ENCODE measurements at places on chromosomes 16 and 17.

DNA sequence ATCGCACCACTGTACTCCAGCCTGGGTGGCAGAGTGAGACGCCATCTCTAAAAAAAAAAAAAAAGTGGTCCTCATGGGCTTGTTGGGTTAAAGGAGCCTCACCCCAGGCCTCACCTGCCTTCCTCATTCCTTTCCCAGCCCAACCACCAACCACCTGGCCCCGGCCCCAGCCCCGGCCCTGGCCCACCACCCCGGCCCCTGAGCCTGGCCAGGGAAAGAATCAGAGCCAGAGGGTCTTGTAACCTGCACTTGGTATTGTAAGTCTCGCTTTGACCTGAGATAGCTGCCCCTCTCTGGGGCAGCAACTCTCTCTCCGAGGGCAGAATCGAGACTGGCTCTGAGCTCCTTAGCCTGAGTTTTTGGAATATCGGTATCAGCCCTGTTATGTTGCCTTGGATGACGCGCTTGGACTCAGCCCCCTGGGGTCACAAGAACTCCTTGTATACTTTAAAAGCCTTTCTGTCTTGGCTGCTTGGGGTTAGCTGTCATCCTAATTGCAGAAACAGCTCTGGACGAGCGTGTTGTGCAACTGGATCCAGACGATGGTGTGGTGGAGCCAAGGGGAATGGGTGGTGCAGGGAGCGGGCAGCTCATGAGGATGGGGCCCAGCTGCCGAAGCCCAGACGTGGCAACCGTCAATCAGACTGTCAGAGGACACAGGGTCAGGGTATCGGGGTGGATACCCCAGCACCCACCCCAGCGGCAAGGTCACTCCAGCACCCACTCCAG, 14.6 kb downstream of the SMTNL2 start:
- no peak for DNase-seq

DNA sequence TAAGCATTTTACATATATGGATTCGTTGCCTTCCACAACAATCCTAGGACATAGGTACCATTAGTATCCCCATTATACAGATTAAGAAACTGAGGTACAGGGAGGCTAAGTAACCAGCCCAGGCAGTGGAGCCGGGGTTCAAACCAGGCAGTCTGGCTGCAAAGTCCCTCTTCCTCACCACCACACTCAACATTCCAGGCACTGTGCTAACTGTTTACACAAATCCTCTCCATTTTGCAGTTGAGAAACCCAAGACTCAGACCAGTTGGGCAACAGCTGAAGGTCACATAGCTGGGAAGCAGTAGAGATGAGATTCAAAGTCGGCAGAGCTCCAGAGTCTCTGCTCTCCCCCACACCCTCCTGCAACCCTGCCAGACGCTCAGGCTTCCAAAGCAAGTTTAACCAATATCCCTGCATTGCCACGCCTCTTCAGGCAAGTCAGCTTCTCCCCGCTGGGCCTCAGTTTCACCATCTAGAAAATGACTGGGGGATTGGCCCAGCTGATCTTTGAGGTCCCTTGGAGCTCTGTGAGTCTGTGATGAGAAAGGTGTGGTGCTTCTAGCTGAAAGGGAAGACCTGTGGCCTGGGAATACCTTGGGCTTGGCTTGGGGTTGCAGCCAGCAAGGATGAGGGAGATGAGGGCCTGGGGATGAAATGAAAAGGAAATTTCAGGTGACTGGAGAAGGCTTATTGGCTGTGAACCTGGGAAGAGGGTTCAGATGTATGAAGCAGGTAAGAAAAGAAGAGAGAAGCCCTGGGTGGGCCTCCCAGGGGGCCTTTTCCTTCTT, 14.0 kb downstream of the CCR7 start:
- peak; percentile 4 for DNase-seq

GRCh38 chr17:50059759-50060273, 3.9 kb downstream of the ITGA3 start:
- no peak for DNase-seq

- DNase-seq = no peak
These were observed 322.1 kb downstream of the MAP2K4 start for GRCh38 chr17:12342609-12343435.

- peak; percentile 56 for DNase-seq
These were observed 53.3 kb upstream of the ENDOV start for GRCh38 chr17:80361495-80362220.

DNA sequence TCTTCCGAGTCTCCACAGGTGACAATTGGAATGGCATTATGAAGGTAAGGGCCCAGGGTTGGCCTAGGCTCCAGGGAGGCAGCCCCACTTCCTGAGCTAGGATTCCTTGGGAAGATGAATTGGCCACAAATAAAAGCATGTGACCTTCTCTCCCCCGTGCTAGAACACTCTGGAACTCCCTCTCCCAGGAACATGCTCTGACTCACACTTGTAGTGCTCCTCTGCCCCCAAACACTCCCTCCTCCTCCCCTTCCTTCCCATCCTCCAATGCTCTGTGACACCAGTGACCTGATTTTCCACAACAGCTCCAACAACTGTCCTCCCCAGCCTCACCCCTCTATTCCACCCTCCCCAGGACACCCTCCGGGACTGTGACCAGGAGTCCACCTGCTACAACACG, 16.4 kb upstream of the ABCC3 start:
- no peak for DNase-seq

GRCh38 chr17:60652454-60653247, 25.0 kb upstream of the BCAS3 start:
- no peak for DNase-seq

DNA sequence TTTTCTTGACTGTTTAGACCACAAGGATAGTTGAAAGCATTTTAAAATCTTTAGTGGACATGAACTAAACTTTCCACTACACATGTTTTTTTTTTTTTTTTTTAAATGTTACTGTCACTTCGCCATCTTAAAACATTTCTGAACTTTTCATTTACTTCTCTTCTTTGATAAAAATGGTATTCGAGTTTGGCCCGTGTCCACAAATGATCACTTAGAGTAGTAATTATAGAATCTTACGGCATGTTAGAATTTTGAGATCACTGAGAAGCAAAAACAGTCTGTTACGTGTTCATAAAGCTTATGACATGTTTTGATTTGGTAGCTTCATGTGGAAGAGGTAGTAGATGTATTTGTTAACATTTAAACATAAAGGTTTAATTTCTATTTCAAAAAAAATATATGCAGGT, 1.1 kb downstream of the NSRP1 start:
- no peak for DNase-seq

DNA sequence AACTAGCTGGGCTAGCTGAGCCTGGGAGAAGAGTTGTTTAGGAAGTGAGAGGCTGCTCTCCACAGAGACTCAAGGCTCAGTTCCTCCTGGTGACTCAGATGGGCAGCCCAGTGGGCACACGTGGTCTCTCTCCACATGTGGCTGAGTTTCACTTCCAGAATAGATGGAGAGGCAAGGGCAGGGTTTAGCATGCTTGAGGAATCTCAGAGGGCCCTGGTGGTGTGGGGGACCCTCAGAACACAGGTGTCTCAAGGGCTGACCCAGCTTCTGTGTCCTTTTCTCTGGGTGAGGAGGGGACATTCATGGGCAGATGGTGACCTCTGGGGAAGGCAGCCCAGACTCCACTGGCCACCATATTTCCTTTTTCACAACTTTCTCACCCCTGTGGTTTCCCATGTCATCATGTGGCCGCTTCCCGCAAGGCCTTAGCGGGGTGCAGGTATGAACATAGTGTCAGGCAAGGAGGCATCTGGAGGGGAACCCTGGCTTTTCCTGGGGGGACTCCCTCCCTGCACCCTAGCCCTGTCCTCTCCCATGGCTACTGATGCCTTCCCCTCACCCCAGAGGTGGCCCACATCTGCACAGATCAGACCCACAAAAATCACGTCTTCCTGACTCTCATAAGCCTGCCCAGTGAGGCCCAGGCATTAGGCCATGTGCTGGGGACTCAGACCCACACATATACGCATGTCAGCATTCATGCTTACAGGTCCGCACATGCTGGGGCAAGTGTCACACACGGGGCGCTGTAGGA, 3.3 kb downstream of the GRN start:
- no peak for DNase-seq

DNA sequence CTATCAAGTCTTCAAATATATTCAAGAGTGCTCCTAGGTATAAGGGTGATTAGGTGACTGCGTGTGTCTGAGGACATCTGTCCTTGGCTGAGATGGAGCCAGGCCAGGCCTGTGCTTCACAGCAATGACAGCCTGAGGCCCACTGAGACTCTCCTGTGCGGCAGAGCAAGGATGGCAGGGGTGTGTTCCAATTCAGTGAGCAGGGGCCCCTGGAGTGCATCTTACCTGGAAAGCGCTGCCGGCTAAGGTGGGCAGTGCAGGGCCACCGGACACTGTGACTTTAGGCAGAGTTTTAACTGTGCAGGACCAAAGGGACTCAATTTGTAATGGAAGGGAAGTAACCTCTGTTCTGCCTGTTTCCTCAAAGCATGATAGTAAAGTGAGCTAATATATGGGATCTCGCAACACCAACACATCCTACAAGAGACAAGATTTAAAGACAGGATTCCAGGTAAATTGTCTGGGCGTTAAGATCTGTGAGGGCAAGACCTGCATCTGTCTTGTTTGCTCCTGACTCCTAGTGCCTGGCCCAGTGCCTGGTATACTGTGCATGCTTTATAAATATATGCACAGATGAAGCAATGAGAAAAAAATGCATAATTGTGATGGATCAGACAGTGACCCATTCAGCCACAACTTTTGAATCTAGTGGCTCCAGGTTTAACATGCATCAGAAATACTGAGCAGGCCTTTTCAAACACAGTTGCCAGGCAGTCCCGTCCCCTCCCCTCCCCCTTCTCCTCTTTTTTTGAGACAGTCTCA, 86.7 kb downstream of the MRC2 start:
- DNase-seq = no peak

DNA sequence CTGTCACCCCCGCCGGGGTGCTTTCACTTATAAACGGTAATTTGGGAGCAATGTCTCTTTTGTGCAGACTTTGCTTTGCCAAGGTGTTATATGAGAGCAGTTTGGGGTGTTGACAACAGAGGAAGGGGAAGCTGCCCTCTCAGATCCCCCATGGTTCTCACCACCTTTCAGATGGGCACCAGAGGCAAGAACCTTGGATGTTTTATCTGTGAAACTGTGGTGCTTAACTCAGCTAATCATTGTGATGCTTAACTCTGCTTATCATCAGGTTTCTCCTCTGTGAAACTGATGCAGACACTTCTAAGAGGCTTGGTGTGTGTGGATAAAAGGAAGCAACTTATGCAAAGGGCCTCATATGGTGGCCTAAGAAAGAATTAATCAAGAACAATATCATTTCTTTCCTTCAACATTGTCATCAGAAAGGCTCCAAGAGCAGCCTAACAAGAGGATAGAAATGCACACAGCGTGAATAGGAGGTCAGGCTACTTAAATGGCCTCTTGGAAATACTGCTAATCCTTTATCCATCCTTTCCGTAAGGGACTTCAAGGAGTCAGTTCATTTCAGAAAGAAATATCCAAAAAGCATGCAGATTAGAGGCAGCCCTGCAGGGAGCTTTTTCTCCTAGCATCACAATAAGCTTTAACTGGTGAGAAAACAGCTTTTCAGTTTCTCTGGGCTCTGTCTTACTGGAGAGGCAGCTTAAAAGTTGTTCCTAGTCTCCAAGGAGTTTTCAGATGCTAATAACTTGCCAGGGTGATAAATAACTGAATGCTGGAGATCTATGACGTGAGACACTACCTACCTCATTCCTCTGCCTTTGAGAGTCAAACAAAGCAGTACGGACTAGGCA, 55.1 kb upstream of the CLEC3A start:
- DNase-seq = no peak

DNA sequence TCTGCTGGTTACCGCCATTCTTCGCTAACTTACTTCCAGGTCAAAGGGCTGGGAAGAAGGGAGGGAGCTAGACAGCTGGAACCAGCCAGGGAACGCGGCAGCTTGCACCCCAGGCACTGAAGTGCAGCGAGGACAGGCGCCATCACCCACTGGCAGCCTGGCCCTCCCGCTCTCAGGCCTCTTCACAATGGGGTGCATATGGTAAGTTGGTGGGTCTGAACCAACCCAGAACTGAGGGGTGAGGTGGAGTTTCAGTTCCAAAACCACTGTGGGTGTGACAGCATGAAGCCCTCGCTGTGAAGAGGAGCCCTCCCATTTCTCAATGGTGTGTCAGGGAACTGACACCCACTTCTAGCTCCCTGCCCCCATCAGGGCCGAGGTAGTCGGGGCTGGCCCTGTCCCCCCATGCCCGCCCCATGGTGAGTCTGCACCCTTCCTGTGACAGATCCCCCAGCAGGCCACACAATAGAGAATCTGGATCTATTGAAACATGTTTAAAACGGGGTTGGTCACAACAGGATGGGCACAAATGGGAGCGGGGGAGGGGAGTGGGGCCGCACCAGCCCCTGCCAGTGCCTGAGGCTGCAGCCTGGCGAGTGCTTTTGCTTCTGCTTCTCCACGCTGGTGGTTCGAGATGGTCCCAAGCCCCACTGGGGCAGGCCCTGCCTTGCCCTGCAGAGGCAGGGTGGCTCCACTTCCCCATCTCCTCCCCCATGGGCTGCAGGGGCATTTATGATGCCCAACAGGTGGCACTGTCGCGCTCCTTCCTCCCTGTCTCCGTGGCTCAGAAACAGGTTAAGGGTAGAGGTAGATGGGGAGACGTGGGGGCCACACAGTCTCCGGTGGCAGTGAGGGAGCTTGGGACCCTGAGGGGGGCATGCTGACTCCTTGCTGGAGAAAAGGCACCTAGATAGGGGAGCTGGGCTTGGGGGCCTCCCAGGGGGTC, 2.3 kb downstream of the LIMD2 start:
- DNase-seq = peak; percentile 60

DNA sequence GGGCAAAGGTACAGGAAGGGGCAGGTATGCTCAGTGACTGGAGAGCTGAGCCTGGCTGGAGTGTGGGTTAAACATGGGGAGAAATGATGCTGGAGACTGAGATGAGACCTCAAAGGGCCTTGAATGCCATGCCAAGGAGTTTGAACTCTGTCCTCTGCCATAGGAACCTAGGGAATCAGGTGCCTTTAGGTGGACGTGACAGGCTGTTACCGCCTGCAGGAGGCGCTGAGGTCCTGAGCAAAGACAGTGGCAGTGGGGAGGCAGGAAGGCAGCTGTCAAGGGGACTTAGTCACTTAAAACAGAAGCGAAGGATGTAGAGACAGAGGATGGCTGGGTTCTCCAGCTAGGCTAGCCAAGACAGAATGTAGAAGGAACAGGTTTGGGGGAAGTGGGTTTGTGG, 9.1 kb downstream of the PSMB3 start:
- DNase-seq = peak; percentile 68

GRCh38 chr17:7929158-7930023, at the start of gene KCNAB3:
TSS of gene KCNAB3 (minus strand) at chr17:7929856. CDS start at chr17:7929435, 421 bp downstream.
- peak; percentile 77 for DNase-seq

GRCh38 chr16:86034421-86034919, 135.5 kb downstream of the IRF8 start:
- DNase-seq = no peak

GRCh38 chr16:1061769-1062505, 10.6 kb upstream of the SSTR5 start:
- DNase-seq = no peak

GRCh38 chr17:72634621-72635020, 457.9 kb downstream of the SLC39A11 start:
- DNase-seq = no peak

Data from BE2C (cell line).